ENCODE measurements at places on chromosomes 2 and 18. TPM values are rescaled to one million over a fixed set of nuclear protein-coding genes. Genes with fewer than 3 reads are reported as not detected.

- no peak for DNase-seq
- H3K4me1 ChIP-seq, result no peaks in the 10 kb centered on the region
- H3K27ac ChIP-seq, result no peak overlapping the region
- no peaks in the 10 kb centered on the region for H3K27me3 ChIP-seq
- no peaks in the 10 kb centered on the region for H3K36me3 ChIP-seq
- no peak overlapping the region for H3K4me3 ChIP-seq
Observed at GRCh38 chr2:181972431-181973170, 13.1 kb upstream of the PPP1R1C start.

DNA sequence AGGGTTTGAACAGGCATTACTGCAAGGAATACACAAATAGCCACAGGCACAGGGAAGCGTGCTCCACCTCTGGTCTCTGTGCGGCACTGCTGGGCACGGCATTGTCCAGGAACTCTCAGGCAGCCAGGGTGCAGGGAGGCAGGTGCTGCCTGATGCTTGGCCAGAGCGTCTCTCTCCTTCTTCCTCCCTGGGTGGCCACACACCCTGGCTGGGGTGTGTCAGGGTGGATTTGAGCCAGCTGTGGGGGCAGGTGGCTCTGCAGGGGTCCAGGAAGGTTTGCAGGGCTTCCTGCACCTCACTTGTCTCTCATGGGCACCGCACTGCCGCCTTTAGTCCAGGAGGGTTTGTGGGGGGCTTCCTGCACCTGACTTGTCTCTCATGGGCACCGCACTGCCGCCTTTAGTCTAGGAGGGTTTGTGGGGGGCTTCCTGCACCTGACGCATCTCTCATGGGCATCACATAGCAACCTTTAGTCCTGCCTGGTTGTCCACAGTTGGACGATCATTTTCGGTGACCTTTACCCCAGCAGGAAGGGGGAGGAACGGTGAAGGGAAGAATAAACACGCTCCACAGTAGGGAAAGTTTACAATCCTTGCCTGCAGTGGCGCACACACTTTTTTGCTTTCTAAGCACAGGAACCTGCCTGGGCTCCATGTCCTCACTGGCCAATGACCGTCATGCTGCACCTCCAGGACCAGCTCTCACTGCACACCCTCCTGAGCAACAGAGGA lies 332.9 kb downstream of the EIPR1 start:
- H3K36me3 ChIP-seq, result no peaks in the 10 kb centered on the region
- no peaks in the 10 kb centered on the region for H3K27me3 ChIP-seq
- H3K4me3 ChIP-seq, result no peak overlapping the region

GRCh38 chr2:152858594-152859265 lies 140.3 kb downstream of the ARL6IP6 start:
- no peak for DNase-seq
- peaks cover 11% of the 10 kb centered on the region for H3K36me3 ChIP-seq
- H3K4me1 ChIP-seq, result peaks cover 8% of the 10 kb centered on the region
- no peak overlapping the region for H3K27ac ChIP-seq

GRCh38 chr2:11286749-11287148 lies 57.7 kb downstream of the ROCK2 start:
- H3K36me3 ChIP-seq, result peaks cover 4% of the 10 kb centered on the region
- no peak overlapping the region for H3K27ac ChIP-seq
- H3K4me1 ChIP-seq, result no peaks in the 10 kb centered on the region
- no peak overlapping the region for H3K4me3 ChIP-seq
- no peaks in the 10 kb centered on the region for H3K27me3 ChIP-seq
- no peak for DNase-seq

DNA sequence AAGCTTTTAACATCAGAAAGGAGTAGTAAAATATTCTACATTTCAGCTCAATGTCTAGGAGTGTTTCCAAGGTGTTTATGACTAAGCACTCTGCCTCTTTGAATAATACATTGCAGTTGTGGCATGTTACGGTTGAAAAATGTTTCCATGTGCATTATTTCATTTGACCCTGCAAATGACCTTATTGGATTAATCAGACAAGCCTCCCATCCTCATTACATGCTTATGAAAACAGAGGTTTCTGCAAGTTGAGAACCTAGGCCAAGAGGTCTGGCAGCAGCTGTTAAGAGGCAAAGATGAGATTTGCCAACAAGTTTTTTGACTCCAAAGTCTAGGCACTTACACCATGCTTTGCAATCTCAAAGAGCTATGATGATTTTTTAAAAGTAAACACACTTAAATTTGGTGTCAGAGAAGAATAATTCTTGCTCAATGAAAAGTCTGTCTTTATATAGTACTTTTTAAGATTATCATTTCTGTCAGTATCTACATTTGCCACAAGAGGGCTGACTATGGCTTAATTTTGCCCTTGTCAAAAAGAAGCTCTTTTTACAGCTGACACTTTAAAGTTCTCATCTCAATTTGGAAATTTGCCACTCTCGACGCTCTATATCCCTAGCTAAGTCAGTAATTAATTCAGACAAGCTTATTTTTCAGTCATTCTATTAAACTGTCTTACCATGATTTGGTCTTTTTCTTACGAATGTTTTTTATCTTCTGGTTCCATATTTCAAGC lies 260.6 kb downstream of the PAX3 start:
- no peak overlapping the region for H3K27ac ChIP-seq
- DNase-seq, result peak; percentile 52
- peaks cover 2% of the 10 kb centered on the region for H3K27me3 ChIP-seq
- no peaks in the 10 kb centered on the region for H3K4me1 ChIP-seq
- H3K36me3 ChIP-seq, result no peaks in the 10 kb centered on the region
- no peak overlapping the region for H3K4me3 ChIP-seq

- no peaks in the 10 kb centered on the region for H3K36me3 ChIP-seq
- no peak for DNase-seq
- no peaks in the 10 kb centered on the region for H3K4me1 ChIP-seq
- no peak overlapping the region for H3K4me3 ChIP-seq
Observed at GRCh38 chr2:69676146-69676545, 32.6 kb upstream of the AAK1 start.

- no peaks in the 10 kb centered on the region for H3K27me3 ChIP-seq
- no peak overlapping the region for H3K27ac ChIP-seq
- H3K36me3 ChIP-seq, result no peaks in the 10 kb centered on the region
- no peaks in the 10 kb centered on the region for H3K4me1 ChIP-seq
- DNase-seq, result peak; percentile 7
- no peak overlapping the region for H3K4me3 ChIP-seq
Observed at GRCh38 chr2:219902891-219903552, 275.6 kb downstream of the SLC4A3 start.

- H3K27ac ChIP-seq, result no peak overlapping the region
- peaks cover 18% of the 10 kb centered on the region for H3K4me1 ChIP-seq
Observed at GRCh38 chr2:167579826-167580225, 667.6 kb downstream of the STK39 start.

DNA sequence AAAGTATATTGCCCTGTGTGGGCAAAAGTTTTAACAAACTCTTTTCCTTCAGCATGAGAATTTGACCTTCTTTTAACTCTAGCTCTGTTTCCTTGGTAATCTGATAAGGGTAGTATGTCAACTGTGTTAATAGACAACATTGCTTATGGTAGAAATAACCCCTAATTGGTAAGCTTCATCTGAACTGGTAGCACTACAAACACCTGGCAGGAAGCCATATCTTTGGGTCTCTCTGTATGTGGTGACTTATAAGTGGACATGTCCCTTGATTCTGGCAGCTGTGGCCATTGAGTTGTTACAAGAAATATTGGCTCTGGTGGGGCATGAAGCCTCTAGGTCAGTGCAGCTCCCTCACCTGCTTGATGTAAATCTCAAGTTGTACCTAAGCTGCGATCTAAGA lies 46.9 kb downstream of the MBD5 start:
- 0 out of 2 replicates have a peak, but pooled peaks cover 5% of the 10 kb centered on the region for H3K4me1 ChIP-seq
- no peaks in the 10 kb centered on the region for H3K27me3 ChIP-seq
- no peak for DNase-seq
- H3K27ac ChIP-seq, result no peak overlapping the region
- H3K4me3 ChIP-seq, result no peak overlapping the region

GRCh38 chr2:178473931-178474330 lies 4.5 kb downstream of the FKBP7 start:
- H3K27ac ChIP-seq, result no peak overlapping the region
- H3K4me1 ChIP-seq, result peaks cover 4% of the 10 kb centered on the region

GRCh38 chr2:233346376-233346775 lies 7.9 kb upstream of the DGKD start:
- no peak overlapping the region for H3K27ac ChIP-seq
- H3K27me3 ChIP-seq, result no peaks in the 10 kb centered on the region
- no peaks in the 10 kb centered on the region for H3K36me3 ChIP-seq
- no peak overlapping the region for H3K4me3 ChIP-seq
- no peak for DNase-seq
- H3K4me1 ChIP-seq, result no peaks in the 10 kb centered on the region

GRCh38 chr2:64698668-64699444 lies 45.1 kb upstream of the SERTAD2 start:
- H3K4me1 ChIP-seq, result no peaks in the 10 kb centered on the region
- H3K27me3 ChIP-seq, result no peaks in the 10 kb centered on the region
- H3K4me3 ChIP-seq, result no peak overlapping the region
- H3K36me3 ChIP-seq, result no peaks in the 10 kb centered on the region

DNA sequence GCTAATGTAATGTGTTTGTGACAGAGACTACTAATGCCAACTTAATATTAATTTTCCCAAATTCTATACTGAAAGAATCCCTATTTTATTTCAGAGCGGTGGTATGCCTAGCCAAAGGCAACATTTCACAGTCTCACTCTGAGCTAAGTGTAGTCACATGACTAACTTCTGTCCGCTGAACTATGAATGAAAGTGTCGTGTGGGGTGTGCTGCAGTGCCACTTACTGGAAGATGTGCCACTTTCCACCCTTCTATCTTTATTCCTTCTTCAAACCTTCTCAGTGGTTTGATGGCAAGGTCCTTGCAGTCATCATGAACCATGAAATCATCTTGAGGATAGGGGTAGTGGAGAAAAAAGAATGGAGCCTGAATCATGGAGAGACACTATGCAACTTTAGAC lies 47.3 kb upstream of the C1D start:
- DNase-seq, result no peak
- no peak overlapping the region for H3K27ac ChIP-seq
- H3K4me1 ChIP-seq, result no peaks in the 10 kb centered on the region
- H3K4me3 ChIP-seq, result no peak overlapping the region
- H3K27me3 ChIP-seq, result no peaks in the 10 kb centered on the region

- H3K4me3 ChIP-seq, result no peak overlapping the region
- no peaks in the 10 kb centered on the region for H3K27me3 ChIP-seq
- H3K36me3 ChIP-seq, result no peaks in the 10 kb centered on the region
- H3K4me1 ChIP-seq, result no peaks in the 10 kb centered on the region
Observed at GRCh38 chr2:222127660-222128059, 171.1 kb downstream of the PAX3 start.

DNA sequence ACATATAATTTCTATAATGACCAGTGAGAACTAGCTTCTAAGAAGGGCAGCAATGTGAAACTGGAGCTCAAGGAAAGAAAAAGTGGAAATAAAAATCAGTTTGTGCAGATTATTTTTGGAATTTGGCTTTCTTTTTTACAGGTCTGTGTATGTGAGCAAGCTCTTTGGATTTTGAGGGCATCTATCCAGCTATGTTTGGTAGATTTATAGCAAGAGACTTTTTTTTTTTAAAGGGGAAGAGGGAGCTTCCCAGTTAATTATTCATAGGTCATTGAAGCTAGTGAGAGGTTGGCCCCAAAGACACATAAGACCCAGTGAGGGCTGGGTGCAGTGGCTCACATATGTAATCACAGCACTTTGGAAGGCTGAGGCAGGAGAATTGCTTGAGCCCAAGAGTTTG lies 24.0 kb upstream of the COLEC12 start:
- H3K4me3 ChIP-seq, result no peak overlapping the region
- H3K27ac ChIP-seq, result no peak overlapping the region
- no peaks in the 10 kb centered on the region for H3K4me1 ChIP-seq
- H3K27me3 ChIP-seq, result no peaks in the 10 kb centered on the region
- no peaks in the 10 kb centered on the region for H3K36me3 ChIP-seq
- no peak for DNase-seq

Gene HAT1
- total RNA-seq, result 75.7 TPM

Gene SCYGR4
- total RNA-seq, result not detected

Gene GPR35
- total RNA-seq, result 0.39 TPM

Measured in GM23338 (cell line).